ENCODE measurements at places on chromosomes 11 and 22. TPM values are rescaled to one million over a fixed set of nuclear protein-coding genes. Genes with fewer than 3 reads are reported as not detected.

Gene NCF4
- total RNA-seq, result 1.8 TPM

Gene MOGAT2
- total RNA-seq, result 0.60 TPM

Gene TSPAN32
- total RNA-seq, result not detected

Gene HORMAD2
- not detected for total RNA-seq

Gene KCTD17
- total RNA-seq, result 3.9 TPM

Gene KDM4E
- total RNA-seq, result not detected

Gene GGTLC2
- total RNA-seq, result not detected

Gene TRIM6
- total RNA-seq, result 7.7 TPM

Gene UPK3A
- total RNA-seq, result not detected

Gene EHF
- 342 TPM for total RNA-seq

Gene LRRC74B
- total RNA-seq, result 0.20 TPM

Gene FGF4
- total RNA-seq, result not detected

Gene CDON
- 2.4 TPM for total RNA-seq

Gene C1QTNF4
- not detected for total RNA-seq

Gene GP1BB
- total RNA-seq, result 2.0 TPM

Gene ISX
- not detected for total RNA-seq

Gene ENTHD1
- total RNA-seq, result not detected

Gene PRG3
- not detected for total RNA-seq

Gene MIOX
- total RNA-seq, result not detected

Gene CCS
- 20.1 TPM for total RNA-seq

Gene CLDN5
- total RNA-seq, result 10.4 TPM

Gene CYTH4
- 1.6 TPM for total RNA-seq

Gene NELL1
- not detected for total RNA-seq

Gene TNNT3
- 0.40 TPM for total RNA-seq

Gene LMF2
- 43.7 TPM for total RNA-seq

Gene TRIM3
- 2.7 TPM for total RNA-seq

Gene KRTAP5-7
- 0.16 TPM for total RNA-seq

Gene GGT5
- 5.0 TPM for total RNA-seq

Gene OVCH2
- 0.44 TPM for total RNA-seq

Gene EFCAB6
- 1.6 TPM for total RNA-seq

Gene TUG1
- 41.0 TPM for total RNA-seq

Gene MMP10
- 1.4 TPM for total RNA-seq

Gene MPPED2
- 0.72 TPM for total RNA-seq

Gene PRRG4
- 36.9 TPM for total RNA-seq

Gene CABP4
- total RNA-seq, result 0.24 TPM

Gene LDHAL6A
- not detected for total RNA-seq

Gene BARX2
- total RNA-seq, result 92.8 TPM

Gene C11orf21
- 0.08 TPM for total RNA-seq

Gene HSPA8
- 681 TPM for total RNA-seq

Gene SEPTIN3
- 0.24 TPM for total RNA-seq

Gene CD6
- 0.80 TPM for total RNA-seq

Gene OR52A1
- total RNA-seq, result not detected

Gene P2RX6
- 0.64 TPM for total RNA-seq

Gene ASPHD2
- total RNA-seq, result 2.1 TPM

All from esophagus mucosa (tissue), 1 donor.